Memory B cell (primary cell): ENCODE measurements at places on chromosomes 13 and 19.

DNA sequence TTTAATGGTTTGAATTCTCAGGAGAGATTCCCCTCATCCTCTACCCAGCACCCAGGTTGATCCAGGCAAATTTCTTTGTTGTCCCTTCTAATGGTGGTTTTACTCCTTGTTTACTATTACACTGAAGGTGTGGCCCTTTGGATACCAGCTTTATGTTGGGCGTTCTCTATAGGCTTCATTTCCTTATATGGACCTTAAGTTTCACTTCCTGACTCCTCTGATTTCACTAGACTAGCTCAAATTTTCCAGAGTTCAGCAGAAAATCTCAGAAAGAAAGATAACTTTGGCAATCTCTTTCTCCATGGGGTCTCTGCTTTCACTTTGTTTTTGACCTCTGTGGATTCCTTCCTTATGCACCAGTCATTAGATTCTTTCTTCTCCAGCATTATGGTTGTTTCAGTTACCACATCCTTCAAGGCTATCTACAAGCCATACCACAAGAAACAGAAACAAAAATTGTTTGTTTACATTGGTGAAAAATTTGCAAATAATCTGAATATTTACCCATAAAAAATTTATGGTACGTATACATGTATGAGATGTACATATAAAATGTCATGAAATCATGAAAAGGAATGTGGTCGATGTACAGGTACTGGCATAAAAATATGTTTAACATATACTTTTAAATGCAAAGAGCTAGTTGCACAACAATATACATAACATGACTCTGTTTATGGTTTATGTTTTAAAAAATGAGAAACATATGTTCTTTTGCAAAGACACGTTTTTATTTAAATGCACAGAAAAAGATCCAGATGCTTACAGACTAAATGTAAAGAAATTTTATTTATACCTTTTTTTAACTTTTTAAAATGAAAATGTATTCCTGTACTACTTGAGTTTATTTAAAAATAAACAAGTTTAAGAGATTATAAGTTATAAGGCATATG is 212.6 kb downstream of the LACC1 start:
- DNase-seq = no peak

GRCh38 chr19:37926711-37927110 is 19.7 kb downstream of the SIPA1L3 start:
- no peak for DNase-seq

DNA sequence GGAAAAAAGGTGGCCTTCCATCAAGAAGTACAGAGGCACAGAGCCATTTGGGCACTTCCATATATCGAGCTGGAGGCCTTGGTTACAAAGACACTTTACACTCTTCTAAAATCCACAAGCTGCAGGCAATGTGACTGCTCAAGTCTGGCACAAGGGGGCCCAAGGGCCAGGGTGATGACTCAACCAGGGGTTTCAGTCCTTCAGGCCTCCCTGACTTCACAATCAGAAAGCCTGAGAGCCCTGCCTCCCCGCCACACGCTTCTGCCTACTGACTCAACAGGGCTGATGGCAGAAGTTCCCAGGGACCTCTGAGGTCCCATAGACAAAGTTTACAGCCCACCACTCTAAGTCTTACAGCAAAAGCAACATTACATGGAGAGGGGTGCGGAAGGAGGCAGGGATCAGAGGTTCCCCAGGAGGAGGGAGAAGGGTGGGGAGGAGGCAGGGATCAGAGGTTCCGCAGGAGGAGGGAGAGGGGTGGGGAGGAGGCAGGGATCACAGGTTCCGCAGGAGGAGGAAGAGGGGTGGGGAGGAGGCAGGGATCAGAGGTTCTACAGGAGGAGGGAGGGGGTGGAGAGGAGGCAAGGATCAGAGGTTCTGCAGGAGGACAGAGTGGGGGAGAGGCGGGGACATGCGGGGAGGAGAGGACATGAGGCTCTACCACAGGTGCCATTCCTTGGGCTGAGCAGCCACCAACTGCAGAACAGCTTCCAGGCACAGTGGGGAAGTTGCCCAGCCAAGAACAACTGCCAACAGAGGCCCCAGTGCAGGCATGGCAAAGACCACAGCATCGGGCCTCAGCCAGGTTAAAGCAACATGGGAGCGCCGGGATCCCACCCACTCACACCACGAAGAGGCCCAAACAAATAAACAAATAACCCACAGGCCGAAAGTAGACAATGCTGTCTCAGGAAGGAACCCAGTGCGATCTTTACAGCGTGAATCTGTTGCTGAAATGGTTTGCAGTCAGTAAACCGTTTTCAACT is 52.0 kb downstream of the SLC7A1 start:
- no peak for DNase-seq

GRCh38 chr19:42555317-42555716 is 27.0 kb upstream of the CEACAM1 start:
- DNase-seq = no peak

- DNase-seq = no peak
Observed at GRCh38 chr19:7975037-7975436, 30.4 kb downstream of the ELAVL1 start.

DNA sequence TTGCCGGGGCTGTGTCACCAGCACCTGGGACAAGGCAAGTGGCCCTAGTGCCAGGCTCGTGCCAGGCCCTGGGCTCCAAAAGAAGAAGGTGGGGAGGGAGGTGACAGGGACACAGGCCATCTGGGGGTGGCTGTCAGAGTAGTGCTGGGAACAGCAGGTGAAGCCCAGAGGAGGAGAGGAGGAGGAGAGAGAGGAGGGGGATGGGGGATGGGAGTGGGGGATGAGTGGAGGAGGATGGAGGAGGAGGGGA is 18.7 kb downstream of the LSM4 start:
- no peak for DNase-seq

DNA sequence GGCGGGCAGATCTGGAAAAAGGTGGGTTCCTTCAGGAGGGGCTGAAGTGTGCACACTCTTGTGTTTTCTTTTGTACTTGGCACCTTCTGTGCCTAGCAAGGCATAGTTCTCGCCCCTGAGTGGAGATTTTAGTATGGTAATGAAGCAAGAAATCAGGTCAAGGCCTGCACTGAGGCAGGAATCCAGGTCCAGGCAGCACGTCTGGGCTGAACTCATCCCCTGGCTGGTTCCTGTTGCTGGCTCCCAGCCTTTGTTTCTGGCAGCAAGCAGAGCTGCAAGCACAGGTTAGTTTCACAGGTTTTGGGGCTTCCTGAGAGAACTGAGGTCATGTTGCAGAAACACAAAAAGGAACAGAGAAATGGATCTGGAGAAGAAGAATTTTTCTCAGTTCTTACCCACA is 21.2 kb downstream of the SIGLEC7 start:
- no peak for DNase-seq

DNA sequence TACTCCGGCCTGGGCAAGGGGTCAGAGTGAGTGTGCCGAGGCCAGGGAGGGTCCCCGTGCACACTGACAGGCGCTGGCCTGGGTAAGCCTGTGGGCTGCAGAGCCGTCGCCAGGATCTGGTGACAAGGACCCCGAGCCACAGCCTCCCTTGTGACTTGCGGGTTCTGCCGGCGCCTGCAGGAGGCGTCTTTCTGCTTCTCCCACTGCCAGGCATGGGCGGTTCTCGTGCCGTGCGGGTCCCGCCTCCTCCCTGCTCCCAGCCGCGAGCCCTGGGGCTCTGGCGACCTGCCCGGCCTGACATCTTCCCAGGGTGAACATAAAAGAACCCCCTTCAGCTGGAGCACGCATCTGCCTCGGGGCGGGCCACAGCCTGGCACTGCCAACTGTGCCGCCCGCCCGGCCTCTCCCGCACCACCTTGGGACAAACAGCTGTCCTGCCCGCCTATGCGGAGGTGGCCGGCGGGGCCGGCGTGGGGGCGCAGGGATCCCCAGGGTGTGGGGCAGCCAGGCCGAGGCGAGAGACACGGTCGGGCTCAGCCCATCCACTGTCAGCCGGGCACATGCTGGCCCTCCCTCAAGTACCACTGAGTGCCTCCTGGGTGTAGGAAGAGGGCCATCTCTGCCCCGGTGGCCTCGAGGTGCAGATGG is 1.5 kb upstream of the HCN2 start:
- peak; percentile 57 for DNase-seq

DNA sequence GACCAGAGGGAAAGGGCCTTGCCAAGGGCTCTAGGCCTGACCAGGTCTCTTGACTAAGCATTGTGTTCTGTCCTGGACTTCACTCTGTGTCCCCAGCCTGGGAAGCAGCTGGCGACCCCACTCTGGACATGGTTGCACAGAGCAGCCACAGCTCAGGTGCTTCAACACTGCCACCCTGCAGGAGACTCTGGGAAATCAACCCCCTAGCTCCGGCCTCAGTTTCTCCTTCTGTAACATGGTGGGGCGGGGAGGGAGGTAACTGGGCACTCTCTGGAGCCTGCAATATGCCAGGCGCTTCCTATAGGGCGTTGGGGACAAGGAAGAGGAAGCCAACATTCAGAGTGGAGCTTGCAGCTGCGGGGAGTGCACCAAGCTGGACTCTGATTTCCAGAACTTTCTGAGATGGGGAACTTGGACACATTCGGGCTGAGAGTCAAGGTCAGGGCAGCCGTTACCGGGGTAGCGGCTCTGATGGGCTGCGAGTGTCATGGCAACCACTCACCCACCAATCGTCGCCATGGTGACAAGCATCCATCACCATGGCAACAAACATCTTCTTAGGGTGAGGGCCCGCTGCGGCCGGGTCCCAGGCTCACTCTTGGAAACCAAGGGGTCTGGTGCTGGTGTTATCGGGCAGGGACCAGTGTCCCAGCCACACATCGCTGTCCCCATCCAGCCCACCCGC is 12.8 kb downstream of the F2RL3 start:
- no peak for DNase-seq

DNA sequence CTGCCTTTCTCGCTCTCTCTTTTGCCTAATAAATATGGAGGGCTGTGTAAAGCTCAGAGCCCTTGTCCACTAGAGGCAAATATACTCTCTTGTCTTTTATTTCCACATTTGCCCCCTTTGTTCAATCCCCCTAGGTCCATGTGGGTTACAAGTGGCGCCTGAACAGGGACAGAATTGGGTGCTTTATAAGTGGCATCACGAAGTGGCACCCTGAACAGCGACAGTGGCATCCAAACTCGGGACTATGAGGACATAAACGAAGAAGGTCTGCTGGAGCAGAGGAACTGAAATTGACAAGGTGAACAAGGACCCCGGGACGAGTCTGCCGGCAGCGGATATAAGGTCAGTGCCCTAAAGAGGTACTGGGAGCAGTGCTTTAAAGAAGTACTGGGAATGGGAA is 4.3 kb upstream of the ZNF610 start:
- DNase-seq = no peak

DNA sequence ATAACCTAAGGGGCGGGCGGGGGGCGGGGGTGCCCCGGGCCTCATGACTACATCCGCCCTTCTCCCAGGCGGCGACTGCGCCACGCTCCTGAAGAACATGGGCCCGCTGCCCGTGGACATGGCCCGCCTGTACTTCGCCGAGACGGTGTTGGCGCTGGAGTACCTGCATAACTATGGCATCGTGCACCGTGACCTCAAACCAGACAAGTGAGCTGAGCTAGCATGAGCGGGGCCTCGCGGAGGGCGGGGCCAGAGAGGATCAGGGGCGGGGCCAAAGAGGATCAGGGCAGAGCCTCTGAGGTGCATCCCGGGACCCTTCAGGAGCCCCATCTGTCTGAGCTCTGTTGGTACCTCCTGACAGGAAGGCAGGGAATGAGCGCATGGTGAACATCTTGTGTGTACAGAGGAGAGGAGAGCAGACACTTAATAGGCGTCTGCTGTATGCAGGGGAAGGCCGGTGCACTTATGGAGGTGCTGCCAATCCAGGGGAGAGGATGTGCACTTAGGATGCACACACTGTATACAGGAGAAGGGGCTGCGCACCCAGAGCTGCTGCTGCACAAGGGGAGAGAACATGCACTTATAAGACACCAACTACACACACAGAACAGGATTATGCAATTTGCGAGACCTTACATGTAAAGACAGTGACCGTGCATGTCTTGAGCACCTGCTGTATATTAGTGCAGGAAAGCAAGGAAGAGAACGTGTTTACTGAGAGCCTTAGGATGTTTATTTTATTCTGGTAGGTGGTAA is 20.9 kb upstream of the PIK3R2 start:
- DNase-seq = no peak

- DNase-seq = no peak
Observed at GRCh38 chr13:94212196-94212595, 267.3 kb downstream of the DCT start.

DNA sequence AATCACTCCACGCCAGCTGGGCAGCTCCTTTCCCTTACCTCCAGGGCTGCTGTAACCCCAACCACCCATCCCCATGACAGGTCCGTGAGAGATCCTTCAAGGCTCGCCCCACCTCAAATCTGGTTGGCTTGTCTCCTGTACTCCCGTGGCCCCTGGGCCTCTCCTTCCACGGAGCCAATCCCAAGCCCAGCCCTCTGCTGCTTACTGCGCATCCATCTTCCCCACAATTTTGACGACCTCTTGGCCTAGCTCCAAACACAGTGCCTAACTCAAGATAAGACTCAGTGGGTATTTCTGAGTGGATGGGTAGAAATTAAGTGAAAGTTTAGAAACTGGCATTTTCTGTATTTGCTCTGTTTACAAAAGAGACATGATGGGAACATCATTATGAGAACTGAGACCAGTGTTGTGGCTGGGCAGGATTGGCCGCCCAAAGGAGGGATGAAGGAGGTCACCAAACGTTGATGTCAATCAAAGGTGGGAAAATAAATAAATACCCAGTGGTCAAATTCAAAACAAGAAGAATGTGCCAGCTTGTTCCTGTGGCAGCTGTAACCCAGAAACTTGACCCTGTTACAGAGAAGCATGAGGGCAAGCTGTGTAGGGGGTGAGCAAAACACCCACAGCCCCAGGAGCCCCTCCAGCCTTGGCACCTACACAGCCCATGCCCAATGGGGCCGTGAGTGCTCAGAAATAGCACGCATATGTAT is 162.2 kb downstream of the ABCC4 start:
- no peak for DNase-seq

DNA sequence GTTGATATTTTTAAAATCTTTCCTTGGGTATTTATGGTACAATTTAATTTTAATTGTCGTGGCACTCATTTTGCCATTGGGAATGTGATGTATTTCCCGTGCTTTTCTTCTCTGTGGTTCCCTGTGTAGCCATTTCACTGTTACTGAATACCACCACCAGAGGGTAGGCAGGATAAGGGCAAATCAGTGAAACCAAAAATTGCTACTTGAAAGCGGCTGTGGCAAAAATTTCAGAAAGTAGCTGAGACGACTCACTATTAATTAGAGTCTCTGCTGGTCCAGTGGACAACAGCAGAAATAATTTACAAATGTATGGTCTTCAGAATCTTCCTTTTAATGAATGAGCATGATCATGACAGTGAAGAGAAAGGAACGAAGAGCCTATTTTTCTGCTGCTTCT is 34.4 kb upstream of the MIR17HG start:
- DNase-seq = peak; percentile 22

DNA sequence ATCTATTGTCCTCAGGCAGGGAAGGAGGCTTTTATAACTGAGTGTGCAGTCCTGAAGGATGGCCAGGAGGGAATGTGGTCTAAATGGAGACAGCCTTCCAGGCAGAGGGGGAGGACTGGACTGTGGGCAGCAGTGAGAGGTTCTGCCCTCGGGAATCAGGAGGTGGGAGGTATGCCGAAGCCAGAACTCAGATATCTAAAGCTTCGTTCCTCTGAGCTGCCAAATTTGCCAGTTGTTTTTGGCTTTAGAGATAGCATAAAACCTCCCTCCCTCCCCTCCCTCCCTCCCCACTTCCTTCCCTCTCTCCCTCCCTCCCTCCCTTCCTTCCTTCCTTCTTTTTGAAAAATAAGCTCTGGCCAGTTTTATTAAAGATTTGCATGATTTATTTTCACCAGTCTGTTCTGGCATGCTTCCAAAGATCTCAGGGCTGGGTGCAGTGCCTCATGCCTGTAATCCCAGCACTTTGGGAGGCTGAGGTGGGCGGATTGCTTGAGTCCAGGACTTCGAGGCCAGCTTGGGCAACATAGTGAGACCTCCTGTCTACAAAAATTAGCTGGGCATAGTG is 2.4 kb downstream of the MEDAG start:
- no peak for DNase-seq

- DNase-seq = peak; percentile 42
Observed at GRCh38 chr13:109162248-109163036, 533.0 kb downstream of the MYO16 start.
